Hippocampal formation (tissue), 2 donors: ENCODE measurements at places on chromosomes 2 and 18.

DNA sequence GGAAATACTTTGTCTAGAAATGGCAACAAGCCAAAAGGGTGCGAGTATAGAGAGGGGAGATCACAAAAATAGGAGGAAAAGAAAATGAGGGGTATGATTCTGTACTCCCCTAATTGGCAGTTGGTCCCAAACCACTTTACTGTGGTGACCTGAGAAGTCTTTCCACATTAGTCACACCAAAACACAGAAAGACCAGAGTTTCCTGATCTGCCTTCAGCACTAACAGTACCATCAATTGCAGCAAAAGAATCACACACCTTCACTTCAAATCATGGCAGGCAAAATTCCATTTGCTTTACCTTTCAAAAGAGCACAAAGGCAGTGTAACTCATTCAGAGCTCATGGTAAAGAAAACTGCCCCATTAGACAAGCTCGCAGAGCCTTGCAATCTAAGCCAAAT, 86.8 kb downstream of the ALK start:
- DNase-seq = no peak

DNA sequence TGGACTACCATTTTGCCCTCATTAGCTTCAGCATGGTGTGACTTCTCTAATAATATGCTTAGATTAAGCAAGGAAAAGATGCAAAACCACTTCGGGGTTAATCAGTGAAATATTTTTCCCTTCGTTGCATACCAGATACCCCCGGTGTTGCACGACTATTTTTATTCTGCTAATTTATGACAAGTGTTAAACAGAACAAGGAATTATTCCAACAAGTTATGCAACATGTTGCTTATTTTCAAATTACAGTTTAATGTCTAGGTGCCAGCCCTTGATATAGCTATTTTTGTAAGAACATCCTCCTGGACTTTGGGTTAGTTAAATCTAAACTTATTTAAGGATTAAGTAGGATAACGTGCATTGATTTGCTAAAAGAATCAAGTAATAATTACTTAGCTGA, 16.3 kb downstream of the TYMS start:
- DNase-seq = no peak

GRCh38 chr18:11237066-11237465, 87.7 kb upstream of the PIEZO2 start:
- no peak for DNase-seq

DNA sequence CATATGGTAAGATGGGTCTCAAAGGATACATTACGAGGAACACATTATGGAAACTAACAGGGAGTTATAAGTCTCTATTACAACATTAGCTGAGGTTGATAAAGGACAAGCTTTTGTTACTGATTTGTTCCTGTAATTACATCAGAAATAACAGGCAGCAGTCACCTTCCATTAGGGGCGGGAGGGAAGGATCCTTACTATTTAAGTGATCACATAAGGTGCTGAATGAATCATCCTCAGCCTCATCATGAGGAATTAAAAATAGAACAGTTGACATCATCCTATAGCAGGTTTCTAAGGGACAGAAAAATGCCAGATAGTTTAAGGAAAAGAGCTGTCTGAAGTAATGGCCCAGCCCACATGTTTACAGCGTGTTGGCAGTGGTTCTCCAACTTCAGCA, 86.9 kb upstream of the MGAT5 start:
- DNase-seq = no peak

- DNase-seq = no peak
These were observed 120.1 kb downstream of the CYP26B1 start for GRCh38 chr2:72027426-72028161.

DNA sequence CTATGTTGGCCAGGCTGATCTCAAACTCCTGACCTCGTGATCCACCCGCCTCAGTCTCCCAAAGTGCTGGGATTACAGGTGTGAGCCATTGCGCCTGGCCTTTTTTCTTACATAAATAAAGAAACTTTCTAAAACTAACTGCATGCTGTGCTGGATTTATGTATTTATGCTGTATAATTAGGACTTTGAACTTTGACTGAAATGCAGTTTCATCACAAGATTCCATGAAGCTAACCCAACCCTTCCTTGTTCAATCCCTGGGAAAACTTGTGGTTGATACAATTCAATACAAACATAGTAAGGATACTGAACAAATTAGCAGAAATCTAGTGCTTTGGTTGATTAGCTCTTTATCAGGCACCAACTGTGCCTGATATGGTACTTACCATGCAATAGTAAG, 20.9 kb upstream of the SLC35F5 start:
- no peak for DNase-seq

DNA sequence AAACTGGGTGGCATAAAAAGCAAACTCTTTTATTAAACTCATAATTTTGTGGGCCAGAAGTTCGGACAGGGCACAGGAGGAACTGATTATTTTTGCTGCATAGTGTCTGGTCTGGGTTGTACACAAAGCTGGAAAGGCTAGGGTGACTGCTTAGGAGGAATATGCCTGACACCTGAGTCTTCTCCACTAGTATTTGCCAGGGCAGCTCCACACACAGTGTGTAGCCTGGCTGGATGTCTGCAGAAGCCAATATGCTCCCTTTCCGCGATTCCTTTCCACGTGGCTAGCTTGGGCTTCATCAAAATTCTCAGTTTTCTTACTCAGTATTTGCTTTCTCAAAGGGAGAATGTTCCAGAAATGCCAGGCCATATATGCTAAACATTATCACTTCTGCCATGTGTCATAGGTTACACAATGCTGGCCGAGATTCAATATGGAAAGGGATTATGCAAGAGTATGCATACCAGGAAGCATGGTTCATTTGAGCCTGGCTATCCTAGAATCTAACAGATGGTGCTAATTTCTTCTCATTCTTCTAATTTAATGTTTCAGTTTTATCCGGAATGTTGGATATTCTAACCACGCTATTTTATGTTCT, 142.7 kb upstream of the DOK6 start:
- no peak for DNase-seq

DNA sequence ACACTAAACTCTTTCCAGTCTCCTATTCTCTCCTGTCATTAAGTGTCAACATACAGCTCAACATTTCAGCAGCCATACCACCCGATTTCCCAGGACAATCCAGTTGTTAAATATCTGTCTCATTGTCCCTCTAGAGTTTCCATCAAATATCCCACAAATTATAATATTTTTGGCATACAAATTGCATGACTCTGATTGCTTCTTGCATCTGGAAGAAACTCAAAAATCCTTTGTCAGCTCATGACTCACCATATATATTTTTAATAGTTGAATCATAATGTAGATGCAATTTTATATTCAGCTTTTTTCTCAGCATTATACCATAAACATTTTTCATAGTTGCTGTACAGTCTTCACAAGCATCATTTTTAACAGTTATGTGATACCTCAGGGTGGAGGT, 7.2 kb downstream of the SLC30A3 start:
- no peak for DNase-seq

GRCh38 chr18:51070545-51070944, 40.5 kb downstream of the SMAD4 start:
- DNase-seq = no peak

- DNase-seq = no peak
These were observed 215.8 kb downstream of the ZFP36L2 start for GRCh38 chr2:43010438-43011157.

GRCh38 chr18:44950685-44951195, 270.1 kb downstream of the SETBP1 start:
- DNase-seq = no peak
